ENCODE measurements at places on chromosomes 2 and 18.

DNA sequence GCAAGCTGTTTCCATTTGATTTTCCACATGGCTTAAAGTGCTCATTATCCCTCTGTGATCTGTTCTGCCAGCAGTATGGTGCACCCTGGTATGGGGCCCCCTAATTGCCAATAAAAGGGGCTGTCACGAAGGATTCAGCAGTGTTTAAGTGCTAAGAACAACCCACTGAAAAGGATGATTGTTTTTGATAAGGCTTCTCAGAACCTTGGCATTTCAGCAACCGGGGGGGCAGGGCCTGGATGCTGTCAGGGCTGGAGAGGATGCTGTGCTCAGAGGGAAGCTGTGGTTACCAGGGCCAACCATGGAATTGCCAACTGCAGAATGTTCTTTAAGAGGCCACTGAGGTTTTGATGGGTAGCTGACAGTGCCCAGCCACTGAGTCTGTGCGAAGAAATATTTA, 117.8 kb downstream of the CTIF start:
- no peak for DNase-seq

GRCh38 chr2:205712508-205712907, 30.2 kb downstream of the NRP2 start:
- DNase-seq, result no peak

DNA sequence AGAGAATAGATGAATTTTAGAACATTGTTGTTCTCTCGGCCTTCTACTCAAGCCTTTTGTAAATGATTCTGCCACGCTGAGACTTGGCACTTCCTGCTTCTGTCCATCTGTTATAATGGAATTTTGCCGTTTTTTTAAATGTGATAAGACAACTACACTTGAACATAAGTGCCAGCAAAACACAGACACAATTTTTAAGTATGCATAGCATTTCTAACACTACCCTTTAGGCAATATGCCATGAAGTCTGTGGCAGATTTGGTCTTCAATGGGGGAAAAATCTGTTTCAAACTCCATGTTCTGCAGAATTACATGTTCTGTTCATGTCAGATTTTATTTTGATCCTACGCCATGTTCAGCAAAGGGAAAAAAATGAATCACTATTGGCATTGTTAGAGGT, 1170.7 kb upstream of the SLC39A10 start:
- DNase-seq, result no peak

GRCh38 chr2:26982102-26982742, 11.8 kb downstream of the MAPRE3 start:
- no peak for DNase-seq

DNA sequence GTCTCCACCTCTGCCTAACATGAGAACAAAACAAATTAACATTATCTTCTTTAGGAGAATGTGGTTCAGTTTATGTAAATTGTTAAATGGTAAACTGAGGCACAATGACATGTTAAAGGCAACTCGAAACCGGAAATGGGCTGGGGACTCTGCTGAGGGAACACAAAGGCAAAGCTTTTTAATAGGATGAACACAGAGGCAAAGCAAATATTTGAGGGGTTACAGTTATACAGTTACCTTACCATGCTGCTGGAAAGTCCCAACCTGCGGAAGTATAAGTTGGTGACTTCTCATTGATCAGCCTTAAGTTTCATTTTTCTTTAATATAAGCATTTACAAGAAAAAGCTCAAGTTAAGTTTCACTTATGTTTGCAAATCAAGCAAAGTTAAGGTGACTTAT, 195.0 kb downstream of the DLGAP1 start:
- DNase-seq, result no peak

GRCh38 chr2:210198326-210198725, 26.9 kb downstream of the ACADL start:
- DNase-seq, result no peak

DNA sequence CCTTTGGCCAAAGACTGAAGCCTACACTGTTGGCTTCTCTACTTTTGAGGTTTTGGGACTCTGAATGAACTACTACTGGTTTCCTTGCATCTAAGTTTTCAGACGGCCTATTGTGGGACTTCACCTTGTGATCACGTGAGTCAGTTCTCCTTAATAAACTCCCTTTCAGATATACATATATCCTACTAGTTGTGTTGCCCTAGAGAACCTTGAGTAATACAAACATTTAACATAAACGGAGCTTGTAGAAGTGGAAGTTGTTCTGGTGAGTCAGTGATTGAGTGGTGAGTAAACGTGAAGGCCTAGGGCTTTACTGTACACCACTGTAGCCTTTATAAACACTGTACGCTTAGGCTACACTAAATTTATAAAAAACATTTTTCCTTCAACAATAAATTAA, 107.2 kb upstream of the CDH2 start:
- DNase-seq, result no peak

DNA sequence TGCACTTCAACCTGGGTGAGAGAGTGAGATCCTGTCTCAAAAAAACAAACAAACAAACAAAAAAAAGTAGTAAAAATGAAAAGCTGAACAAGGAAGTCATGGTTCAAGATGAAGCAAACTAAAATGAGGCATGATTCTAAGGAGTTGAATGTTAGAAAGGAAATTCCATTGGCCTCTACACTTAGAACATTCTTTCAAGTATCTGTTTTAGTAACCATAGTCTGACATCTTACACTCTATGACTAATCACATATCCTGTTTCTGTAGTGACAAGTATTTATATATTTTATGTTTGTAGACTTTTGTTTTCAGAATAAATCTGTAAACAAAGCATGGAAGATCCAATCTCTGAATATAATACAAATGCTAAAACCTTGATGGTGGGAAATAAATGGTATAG, 164.1 kb downstream of the KIAA1328 start:
- no peak for DNase-seq

DNA sequence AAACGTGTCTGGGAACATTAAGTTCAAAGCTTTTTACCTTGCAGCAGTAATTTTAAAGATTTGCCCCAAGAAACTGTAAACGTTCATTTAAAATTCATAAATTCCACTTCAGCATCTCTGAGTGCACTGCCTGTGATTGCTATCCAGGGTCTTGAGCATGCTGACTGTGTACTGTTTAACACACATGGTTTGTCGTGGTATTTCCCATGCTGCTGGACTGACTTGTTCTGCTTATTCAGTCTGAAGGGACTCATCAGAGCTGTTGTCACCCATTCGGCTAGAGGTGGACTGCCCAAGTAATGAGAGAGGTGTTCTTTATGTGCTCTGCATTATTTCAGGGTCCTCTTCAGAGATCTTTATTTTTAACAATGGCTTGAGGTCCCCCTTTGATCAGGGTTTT, 53.1 kb downstream of the RHBDD1 start:
- no peak for DNase-seq

DNA sequence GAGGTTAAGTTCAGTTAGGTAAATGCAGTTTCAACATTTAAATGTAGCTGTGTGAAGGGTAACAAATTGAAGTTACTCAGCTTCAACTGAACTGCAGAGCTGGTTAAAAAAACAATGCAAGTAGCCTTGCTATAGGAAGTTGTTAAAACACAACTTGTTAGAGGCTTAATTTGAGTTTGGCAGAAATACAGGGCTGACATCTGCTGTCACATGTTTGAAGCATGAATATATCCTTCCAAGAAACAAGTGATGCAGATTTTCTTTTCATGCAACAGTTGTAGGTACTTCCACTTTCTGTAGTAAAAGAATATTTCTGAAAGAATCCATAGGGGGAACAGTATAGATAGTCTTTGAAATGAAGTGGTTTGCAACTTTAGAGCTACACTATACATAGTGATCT, 208.7 kb upstream of the RASGRP3 start:
- DNase-seq, result no peak

DNA sequence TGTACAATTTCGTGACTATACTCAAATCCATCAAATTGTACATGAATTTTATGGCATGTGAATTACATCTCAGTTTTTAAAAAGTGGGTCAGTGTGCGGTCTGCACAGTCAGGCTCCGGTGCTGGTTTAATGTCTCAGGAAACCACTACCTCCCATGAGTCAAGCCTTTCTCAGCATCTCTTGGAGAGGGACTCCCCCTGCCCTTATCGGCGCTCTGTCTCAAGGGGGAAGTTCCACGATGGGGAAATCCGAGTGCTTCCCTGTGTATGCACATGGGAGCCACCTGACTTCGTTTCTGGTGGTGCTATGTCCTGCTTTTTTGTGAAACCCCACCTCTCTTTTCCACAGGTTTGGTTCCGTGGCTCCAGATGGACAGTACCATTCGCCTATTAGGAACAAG, 72.5 kb downstream of the ACOXL start:
- DNase-seq, result no peak

- no peak for DNase-seq
These were observed 51.8 kb downstream of the LDLRAD4 start for GRCh38 chr18:13270279-13270855.

DNA sequence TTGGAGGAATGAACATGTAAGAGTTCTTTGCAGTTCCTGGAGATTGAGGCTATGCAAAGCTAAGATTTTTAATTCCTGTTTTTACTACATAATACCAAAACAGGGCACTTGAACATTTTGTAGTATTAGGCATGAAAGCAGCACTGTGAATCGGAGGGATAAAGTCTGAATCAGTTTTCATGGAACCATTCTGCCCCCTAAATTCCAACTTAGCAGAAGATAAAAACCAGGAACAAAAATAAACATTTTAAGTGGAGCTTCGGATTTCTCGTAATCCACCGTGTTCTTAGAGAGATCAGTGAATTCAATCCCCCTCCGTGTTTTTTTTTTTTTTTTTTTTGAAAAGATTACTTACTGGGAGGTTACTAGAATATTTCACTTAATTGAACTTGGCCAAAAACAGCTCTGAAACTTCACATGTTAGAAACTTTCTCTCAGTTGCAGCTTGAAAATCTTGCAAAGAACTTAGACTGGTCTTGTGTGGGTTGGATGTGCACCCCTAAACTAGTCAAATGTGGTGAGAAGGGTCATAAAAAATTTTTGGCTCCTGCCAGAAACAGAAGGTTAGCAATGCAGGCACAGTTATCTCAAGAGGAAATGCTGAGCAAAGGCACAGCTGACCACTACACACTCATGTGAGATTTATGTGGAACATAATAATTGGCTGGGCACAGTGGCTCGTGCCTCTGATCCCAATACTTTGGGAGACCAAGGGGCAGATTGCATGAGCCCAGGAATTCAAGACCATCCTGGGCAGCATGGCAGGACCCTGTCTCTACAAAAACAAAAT, 145.4 kb upstream of the RNF152 start:
- no peak for DNase-seq

GRCh38 chr2:229297247-229297646, 26.2 kb upstream of the PID1 start:
- DNase-seq, result no peak

DNA sequence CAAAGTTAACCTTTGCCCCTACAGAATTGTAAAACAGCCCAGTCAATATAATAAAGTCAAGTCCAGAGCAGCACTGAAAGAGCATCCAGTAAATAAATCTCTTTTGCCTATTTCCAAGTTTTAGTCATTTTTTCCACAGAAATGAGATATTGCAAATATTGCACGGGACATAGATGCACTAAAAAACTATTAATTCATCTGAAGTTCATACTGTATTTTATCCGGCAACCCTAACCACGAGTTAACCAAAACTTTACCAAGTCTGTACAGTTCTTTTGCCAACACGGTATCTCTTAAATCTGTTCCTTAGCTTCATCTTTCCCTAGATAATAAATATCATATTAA, 484 bp upstream of the ASNSD1 start:
- DNase-seq, result no peak

DNA sequence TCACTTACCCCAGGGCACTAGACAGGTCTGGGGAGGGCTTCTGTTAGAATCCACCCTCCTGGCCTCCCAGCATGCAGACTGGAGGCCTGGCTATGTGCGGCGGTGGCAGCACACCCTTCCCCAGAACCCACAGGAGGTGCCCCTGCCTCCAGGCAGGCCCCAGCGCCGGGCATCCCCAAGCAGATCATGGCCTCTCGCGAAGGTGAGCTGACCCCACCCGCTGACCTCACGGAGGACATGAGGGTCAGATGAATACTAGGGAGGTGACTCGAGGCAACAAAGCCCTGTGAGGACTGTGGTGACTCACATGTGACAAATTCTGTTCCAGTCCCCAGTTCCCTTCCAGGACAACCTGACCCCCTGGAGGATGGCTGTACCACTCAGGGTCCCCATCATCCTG, 1.9 kb downstream of the MAB21L4 start:
- no peak for DNase-seq

- DNase-seq, result no peak
These were observed 530.3 kb upstream of the FSIP2 start for GRCh38 chr2:185208261-185208660.

DNA sequence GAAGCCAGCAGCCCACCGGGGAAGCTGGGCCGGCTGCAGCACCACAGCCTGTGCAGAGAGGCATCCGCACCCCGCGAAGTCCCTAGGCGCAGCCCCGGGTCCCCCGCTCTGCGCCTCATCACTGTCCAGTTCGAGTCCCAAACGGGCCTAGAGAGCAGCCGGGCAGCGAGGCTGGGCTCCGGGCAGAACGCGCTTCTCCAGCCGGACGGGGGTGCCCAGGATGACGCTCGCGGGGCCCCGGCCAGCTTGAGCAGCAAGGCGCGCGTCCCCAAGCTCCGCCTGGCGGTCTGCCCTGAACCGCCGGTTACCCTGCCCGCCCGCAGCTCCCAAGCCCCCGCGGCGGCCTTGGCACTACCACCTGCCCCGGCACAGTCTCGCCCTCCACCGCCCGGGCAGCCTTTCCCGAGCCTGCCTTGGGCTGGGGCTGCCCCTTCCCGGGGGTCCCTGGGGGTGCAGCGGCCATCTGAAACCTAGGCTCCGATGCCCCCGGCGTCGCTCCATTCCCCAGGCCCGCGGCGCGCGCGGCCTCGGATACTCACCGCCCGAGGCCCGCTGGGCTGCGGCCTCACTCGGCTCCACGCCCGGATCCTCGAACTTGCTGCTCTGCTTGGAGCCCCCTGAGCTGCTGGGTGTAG, 591 bp downstream of the SLC16A14 start:
- no peak for DNase-seq

GRCh38 chr18:12837747-12838146, 46.3 kb downstream of the PTPN2 start:
- DNase-seq, result no peak

- DNase-seq, result no peak
These were observed 104.5 kb downstream of the TTC32 start for GRCh38 chr2:19797243-19797810.

DNA sequence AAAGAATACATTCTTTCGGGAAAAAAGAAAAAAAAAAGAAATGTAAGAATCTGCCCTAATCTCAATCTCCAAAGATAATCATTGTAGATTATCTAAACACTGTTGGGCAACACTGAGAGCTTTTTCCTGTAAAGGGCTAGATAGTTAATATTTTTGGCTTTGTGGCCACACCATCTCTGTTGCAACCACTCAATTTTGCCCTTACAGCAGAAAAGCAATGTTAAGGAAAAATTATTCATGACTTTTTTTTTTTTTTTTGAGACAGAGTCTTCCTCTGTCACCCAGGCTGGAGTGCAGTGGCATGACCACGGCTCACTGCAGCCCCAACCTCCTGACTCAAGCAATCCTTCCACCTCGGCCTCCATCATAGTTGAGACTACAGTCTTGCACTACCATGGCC, 17.3 kb upstream of the FZD5 start:
- DNase-seq, result no peak

GRCh38 chr2:151918308-151918707, 90.1 kb upstream of the ARL5A start:
- no peak for DNase-seq

GRCh38 chr2:110688594-110689091, 10.8 kb upstream of the BUB1 start:
- DNase-seq, result no peak

All from stimulated activated CD8-positive, alpha-beta memory T cell treated with anti-CD3 and anti-CD28 coated beads, Interleukin-15, amount 100 ng/mL, for 24 hours (primary cell).